Upper lobe of left lung (tissue), 6 donors: ENCODE measurements at places on chromosomes 3 and 15. TPM values are rescaled to one million over a fixed set of nuclear protein-coding genes. Genes with fewer than 3 reads are reported as not detected.

DNA sequence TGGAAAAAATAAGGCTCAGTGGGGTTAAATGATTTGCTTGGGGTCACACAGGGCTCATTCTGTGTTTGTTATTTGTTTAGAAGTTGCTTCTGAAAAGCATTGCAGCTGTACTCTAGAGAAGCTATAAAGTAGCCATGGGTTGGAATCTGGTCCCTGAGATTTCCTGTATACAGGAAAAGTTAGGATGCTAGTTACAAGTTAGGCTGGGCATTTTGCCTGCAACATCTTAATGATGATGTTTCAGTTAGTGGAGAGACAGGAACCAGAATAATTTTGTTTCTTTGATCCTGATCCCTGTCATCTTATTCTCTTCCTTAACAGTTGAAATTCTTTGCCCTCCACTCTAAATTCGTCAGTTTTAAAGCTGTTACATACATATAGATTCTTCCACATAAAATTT is 445.3 kb downstream of the OTOL1 start:
- no peaks in the 10 kb centered on the region for H3K36me3 ChIP-seq
- DNase-seq = no peak
- H3K4me1 ChIP-seq = no peaks in the 10 kb centered on the region
- no peaks in the 10 kb centered on the region for H3K27me3 ChIP-seq
- no peak overlapping the region for H3K4me3 ChIP-seq

DNA sequence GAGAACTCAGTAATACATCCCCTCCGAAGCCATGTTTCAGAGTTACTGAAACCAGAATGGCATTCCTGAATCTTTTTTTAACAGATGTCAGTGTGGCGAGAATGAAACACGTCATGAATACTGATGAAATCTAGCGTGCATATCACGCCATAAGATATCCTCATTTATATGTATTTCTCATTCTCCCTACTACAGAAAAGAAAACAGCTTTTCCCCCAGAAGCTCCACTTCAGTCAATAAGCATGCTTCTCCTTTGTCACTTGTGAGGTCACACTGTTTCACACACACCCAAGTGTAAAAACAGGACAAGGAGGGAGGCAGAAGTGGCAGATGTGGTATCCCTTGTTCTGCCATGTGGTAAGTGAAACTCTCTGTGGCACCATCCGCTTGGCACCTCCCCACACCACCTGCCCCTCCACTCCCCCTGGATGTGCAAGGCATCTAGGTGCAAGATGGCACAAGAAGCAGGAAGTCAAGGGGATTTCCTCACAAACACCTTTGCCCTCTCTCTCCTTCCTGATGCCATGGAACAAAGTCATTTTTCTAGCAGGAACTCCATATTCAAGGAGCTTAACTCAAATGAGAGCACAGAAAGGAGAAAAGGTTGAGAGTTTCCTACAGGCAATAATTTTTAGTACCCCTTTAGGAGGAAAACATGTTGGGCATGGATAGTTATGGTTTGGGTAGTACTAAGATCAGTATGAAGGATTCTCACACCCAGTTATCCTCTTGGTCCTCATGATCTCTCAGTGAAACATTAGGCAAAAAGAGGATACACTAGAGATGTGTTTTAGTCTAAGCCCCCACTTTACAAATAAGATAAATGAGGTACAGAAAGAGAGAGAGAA is 47.5 kb upstream of the FRMD4B start:
- no peaks in the 10 kb centered on the region for H3K36me3 ChIP-seq
- H3K4me1 ChIP-seq = peaks cover 21% of the 10 kb centered on the region
- no peaks in the 10 kb centered on the region for H3K27me3 ChIP-seq
- no peak for DNase-seq
- H3K27ac ChIP-seq = no peak overlapping the region

DNA sequence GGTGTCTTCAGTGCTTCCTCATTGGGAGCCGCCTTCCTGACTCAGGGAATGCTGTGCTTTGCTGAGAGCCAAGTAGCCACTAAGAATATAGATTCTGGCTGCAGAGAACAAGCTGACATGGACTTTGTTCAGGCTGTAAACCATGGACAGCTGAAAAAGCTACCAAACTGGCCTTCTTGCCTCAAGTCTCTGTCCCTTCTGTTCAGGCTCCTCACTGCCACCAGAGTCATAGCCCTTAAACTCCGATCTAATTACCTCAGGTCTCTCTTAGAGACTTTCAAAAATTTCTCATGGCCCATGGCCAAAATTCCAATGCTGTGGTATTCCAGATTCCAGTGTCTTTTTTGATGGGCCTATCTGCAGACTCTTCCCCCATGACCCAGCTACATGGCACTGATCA is 19.4 kb upstream of the PTX3 start:
- no peaks in the 10 kb centered on the region for H3K27me3 ChIP-seq
- H3K4me1 ChIP-seq = no peaks in the 10 kb centered on the region
- no peak overlapping the region for H3K27ac ChIP-seq
- H3K4me3 ChIP-seq = no peak overlapping the region

GRCh38 chr3:175308097-175308496 is 449.0 kb downstream of the NAALADL2 start:
- H3K4me3 ChIP-seq = no peak overlapping the region
- no peaks in the 10 kb centered on the region for H3K36me3 ChIP-seq
- H3K27ac ChIP-seq = no peak overlapping the region
- DNase-seq = no peak
- H3K27me3 ChIP-seq = no peaks in the 10 kb centered on the region
- no peaks in the 10 kb centered on the region for H3K4me1 ChIP-seq

GRCh38 chr3:101827211-101828174 is 21.8 kb upstream of the NFKBIZ start:
- DNase-seq = peak; percentile 33
- H3K4me3 ChIP-seq = peak overlapping the region; percentile 58
- no peaks in the 10 kb centered on the region for H3K27me3 ChIP-seq
- peaks cover 29% of the 10 kb centered on the region for H3K4me1 ChIP-seq
- H3K27ac ChIP-seq = peak overlapping the region; percentile 83

The CFAP100 gene
- 5.2 TPM for total RNA-seq
